GM10248 (cell line): ENCODE measurements at places on chromosomes 12 and 14.

- DNase-seq = no peak
Measured at GRCh38 chr14:105346876-105347586, 32.5 kb downstream of the PACS2 start.

DNA sequence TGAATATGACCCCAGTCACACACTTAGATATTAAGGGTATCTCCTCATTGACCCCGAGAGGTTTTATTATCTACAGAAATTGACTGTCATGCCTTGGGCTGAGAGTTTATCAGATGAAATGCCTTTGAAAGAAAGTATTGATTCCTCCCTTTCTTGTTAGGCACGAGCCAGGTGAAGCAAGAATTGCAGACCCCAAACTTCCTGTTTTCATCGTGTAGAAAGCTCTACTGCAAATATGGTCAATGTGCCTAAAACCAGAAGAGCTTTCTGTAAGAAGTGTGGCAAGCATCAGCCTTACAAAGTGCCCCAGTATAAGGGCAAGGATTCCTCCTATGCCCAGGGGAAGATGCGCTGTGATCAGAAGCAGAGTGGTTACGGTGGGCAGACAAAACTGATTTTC, 143.9 kb upstream of the FUT8 start:
- DNase-seq = no peak

GRCh38 chr14:64174922-64175782, 119.0 kb downstream of the ESR2 start:
- no peak for DNase-seq

- no peak for DNase-seq
Measured at GRCh38 chr12:124006846-124007713, 34.1 kb downstream of the ZNF664 start.

DNA sequence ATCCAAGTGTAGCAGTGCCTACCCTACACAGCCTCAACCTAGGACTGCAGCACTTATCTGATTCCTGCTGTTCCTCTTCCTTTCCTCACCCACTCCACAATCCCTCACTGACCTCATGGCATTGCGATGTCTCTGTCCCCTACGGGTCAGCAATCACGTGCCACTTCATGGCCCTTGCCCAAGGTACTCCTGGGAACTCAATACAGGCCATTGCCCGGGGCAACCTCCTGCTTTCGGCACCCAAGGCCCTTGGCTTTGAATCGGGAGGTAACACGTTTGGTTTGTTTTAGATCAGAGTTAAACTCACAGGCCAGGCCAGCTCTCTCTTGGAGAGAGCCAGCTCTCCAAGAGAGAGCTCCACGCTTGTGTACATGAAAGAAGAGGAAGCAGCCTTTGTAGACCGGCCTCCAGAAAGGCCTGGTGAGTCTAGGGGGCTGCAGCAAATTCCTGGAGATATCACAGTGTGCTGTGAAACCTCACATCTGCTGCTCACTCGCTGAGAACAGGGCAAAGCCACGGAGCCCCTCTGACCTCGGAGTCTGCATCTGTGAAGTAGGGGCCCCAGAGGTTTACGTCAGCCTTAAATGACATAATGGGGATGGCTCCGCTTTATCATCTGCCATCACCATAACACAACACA, 12.2 kb downstream of the CLMN start:
- no peak for DNase-seq

- no peak for DNase-seq
Measured at GRCh38 chr14:65027127-65027799, 40.6 kb downstream of the FNTB start.

GRCh38 chr14:73227812-73228781, 9.2 kb upstream of the PAPLN start:
- no peak for DNase-seq

DNA sequence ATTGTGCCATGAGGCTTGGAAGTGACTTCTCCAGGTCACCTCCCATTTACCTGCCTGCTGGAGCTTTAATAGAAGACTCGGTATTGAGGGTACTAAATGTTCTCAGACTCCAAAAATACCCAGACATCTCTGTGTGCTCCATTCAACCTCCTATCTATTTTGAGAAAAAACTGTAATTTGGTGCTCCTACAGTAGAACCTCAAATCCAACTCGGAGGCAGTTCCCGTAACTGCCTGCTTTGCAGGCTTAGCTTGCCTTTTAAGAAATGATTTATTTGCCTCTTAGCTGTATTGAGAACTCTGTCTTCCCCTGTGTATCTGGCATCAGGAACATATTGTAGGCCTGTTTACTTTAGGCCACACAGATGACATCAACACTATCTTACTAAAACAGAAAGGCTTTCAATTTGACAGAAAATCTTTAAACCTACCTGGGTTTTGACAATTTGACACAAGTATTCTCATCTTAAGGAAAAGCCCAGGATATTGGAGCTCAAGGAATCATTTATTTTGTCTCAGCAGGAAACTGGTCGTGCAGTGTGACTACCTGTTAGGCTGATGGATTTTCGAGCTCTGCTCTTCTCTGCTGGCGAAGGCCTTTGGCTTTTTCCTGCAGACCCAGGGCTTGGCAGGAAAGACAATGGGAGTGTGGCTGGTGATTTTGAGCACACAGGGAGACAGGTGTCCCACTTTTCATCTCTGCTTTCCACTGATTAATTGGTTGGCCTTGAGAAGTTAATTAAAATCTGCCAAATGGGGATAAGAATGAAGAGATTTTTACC, 314.8 kb downstream of the SNAPC1 start:
- no peak for DNase-seq

DNA sequence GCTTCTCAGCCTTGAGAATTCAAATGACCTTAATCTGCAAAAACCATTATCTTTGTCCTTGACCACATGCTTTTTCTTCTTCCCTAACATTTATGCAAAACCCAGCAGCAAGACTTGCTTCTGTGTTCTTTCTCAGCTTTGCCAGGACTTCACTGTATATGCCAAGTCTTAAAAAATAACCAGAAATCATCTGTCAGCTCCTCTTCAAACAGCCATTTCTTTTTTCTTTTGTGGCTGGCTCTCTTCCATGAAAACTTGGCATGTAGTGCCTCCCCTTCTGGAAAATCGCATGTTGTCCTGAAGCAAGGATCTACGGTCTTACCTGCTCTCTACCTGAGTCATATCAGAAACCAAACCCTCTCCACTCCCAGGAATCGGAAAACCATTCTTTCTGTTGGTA, 364.9 kb downstream of the RPS29 start:
- no peak for DNase-seq

DNA sequence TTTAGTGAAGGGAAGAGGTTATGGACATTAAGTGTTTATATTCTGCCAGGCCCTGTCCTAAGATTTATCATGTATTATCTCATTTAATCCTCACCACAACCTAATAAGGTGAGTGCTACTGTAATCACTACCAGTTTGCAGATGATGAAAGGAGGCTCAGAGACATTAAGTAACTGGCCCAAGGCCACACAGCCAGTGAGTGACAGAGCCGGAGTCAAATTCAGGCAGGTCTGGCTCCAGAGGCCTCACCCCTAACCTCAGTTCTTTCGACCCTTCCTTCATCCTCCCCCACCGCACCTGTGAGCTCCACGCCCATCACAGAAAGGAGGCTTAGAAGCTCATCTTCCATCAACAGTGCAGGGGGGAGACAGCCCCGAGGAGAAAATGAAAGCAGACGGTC, 197.3 kb downstream of the RBM19 start:
- DNase-seq = no peak

DNA sequence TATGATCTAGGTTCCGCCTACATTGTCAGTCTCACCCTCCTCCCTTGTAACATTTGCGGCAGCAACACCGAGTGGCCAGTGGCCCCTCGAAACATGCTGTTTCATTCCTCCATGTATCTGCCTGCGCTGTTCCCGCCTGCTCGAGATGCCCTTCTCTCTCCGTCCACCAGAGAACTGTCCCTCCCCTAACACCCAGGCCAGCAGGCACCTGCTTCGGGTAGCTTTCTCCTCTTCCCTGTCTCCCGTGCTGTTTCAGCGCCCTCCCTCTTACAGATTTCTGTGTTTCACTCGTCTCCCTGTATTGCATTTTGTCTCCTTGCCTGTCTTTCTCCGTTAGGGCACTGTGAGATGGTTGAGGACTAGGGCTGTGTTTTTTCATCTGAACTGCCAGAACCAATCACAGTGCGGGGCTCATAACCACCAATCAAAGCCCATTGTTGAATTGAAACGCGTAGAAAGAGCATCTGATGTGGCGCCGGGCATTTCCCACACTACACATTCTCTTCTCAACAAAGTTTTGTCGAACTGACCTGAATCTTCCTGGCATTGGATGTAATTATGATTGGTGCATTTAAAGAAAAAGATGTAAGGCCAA, 40.9 kb upstream of the ELK3 start:
- no peak for DNase-seq

GRCh38 chr12:70534466-70534865, 102.8 kb downstream of the PTPRB start:
- DNase-seq = no peak

DNA sequence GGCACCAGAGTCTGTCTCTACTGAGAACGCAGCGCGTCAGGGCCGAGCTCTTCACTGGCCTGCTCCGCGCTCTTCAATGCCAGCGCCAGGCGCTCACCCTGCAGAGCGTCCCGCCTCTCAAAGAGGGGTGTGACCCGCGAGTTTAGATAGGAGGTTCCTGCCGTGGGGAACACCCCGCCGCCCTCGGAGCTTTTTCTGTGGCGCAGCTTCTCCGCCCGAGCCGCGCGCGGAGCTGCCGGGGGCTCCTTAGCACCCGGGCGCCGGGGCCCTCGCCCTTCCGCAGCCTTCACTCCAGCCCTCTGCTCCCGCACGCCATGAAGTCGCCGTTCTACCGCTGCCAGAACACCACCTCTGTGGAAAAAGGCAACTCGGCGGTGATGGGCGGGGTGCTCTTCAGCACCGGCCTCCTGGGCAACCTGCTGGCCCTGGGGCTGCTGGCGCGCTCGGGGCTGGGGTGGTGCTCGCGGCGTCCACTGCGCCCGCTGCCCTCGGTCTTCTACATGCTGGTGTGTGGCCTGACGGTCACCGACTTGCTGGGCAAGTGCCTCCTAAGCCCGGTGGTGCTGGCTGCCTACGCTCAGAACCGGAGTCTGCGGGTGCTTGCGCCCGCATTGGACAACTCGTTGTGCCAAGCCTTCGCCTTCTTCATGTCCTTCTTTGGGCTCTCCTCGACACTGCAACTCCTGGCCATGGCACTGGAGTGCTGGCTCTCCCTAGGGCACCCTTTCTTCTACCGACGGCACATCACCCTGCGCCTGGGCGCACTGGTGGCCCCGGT, at the start of gene PTGDR:
TSS of gene PTGDR (plus strand) at position 198 of the 778 bp plus-strand sequence. CDS start at position 315, 117 bp downstream.
- no peak for DNase-seq

- peak; percentile 17 for DNase-seq
Measured at GRCh38 chr12:30753233-30753632, 1.5 kb downstream of the CAPRIN2 start.

DNA sequence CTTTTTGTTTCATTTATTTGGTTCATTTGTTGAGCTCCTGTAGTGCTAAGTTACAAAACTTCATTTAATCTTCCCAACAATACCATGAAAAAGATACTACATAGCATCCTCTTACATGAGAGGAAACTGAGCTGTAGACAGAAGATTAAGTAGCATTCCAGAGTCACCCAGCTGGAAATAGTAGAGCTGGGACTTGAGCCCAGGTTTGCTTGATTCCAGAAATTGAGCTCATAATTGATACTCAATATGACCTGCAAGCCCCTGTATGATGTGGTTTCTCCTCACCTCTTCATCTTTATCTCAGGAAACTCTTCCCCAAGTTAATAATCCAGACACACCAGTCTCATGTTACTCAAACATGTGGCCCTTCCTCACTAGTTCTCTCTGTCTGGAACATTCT, 87.0 kb upstream of the DAAM1 start:
- no peak for DNase-seq

GRCh38 chr14:75514673-75515628, 7.3 kb upstream of the BATF start:
- DNase-seq = peak; percentile 60

GRCh38 chr12:67433385-67434175, 164.4 kb downstream of the CAND1 start:
- DNase-seq = no peak

GRCh38 chr14:102690509-102691286, 86.6 kb upstream of the TRAF3 start:
- no peak for DNase-seq

DNA sequence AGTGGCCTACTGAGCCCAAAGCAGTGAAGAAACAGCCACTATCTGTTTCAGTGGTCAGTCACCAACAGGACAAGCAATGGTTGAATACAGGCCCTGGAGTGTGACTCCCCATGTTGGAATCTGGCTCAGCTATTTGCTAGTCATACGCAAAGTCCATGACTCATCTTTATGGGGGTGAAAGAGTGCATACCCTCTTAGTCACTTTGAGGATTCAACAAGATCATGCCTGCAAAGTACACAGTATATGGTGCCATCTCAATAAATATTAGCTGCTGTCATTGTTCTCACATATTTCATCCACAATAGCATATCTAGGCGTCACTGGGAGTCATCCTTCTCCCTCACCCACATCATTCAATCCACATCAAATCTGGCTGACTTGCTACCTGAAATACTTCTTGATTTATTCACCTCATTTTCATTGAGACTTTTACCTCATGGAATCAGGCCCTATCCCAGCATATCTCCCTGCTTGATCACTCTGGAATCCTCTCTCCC, 26.4 kb upstream of the STAB2 start:
- no peak for DNase-seq

DNA sequence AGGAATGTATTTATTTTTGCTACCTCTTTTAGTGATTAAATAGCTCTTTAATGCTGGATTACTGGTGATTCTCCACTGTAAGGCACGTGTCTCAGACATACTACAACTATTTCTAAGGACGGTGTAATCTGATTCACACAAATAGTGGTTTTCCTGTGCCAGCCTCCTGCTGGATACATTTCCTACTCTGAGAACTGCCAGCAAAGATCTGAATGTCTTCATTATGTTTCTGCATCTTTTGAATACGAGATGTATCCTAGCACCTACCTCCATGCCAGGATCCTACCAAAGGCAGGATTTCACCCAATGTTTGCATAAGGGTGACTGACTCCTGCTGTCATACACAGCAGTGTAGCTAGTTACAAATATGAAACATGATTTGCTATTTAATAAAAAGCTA, 120.6 kb downstream of the PRICKLE1 start:
- no peak for DNase-seq

- DNase-seq = no peak
Measured at GRCh38 chr14:23446291-23446851, 10.9 kb upstream of the MYH7 start.

- no peak for DNase-seq
Measured at GRCh38 chr12:31322801-31323207, 3.1 kb downstream of the SINHCAF start.

GRCh38 chr12:388541-389141, 479 bp downstream of the KDM5A start:
- DNase-seq = peak; percentile 26

GRCh38 chr12:105342464-105342863, 12.0 kb downstream of the C12orf75 start:
- no peak for DNase-seq

- no peak for DNase-seq
Measured at GRCh38 chr14:101591121-101591520, 29.8 kb downstream of the DIO3 start.

- no peak for DNase-seq
Measured at GRCh38 chr12:64806593-64807460, 17.6 kb upstream of the TBC1D30 start.

DNA sequence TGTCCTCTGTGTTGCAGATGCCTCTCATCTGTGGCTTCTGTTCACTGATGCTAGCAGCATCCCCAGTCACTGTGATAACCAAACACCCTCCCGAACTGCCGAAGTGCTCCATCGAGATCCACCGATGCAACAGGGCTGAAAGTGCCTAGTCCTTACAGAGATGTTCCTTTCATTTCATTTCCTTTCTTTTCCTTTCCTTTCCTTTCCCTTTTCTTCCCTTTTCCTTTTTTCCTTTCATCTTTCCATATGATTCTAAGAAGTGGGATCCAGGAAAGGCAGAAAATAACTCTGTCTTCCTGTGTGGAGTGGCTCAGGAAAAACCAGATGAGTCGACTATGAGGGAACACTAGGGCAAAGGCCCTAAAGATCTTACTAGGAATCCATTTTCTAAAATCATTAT, 26.7 kb downstream of the FGF6 start:
- no peak for DNase-seq
